ENCODE measurements at places on chromosomes 6 and 20. TPM values are rescaled to one million over a fixed set of nuclear protein-coding genes. Genes with fewer than 3 reads are reported as not detected.

Gene KIZ
- total RNA-seq, result 20.3 TPM

Gene TGM2
- total RNA-seq, result 131 TPM

Gene PTCRA
- not detected for total RNA-seq

Gene ARHGAP40
- total RNA-seq, result not detected

Gene CST1
- total RNA-seq, result not detected

Gene ZBP1
- total RNA-seq, result 0.26 TPM

Gene GSTA1
- 0.93 TPM for total RNA-seq

Gene AVP
- total RNA-seq, result 0.96 TPM

Gene CLIC5
- 8.2 TPM for total RNA-seq
